ENCODE measurements at places on chromosomes 7 and 10. TPM values are rescaled to one million over a fixed set of nuclear protein-coding genes. Genes with fewer than 3 reads are reported as not detected.

DNA sequence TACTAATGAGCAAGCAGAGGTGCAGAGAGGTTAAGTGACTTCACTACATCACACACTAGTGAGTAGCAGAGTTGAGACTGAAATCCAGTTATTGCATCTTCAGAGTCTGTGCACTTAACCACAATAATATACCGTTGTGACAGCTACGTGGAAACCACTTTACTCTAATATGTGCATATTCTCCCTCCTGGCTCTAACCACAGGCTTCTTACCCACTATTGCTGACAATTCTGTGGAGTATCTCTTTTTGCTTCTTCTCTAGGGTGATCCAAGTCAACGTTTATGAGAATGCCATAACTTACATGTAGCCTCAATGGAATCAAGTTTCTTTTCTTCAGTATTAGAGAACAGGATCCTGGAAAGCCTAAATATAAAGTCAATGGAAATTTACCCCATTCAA, 64.2 kb upstream of the MEOX2 start:
- no peak for DNase-seq

DNA sequence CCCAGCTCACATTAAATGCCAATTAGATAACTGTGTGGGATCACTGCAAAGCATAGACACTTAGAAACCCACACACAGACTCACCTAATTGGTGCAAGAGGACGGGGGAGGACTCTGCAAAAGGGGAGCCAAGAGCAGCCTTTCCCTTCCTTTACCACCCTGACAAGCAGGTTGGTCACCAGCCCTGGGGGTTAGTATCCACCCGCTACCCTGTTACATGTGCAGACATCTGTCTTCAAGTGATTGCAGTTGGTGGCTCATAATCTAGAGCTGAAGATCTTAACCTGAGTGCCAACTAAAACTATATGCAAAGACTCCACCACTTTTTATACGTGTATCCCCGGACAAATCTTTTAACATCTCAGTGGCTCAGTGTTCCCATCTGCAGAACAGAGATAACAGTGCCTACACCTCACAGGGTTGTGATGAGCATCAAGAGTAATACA, 56.9 kb downstream of the SORBS1 start:
- DNase-seq: no peak

DNA sequence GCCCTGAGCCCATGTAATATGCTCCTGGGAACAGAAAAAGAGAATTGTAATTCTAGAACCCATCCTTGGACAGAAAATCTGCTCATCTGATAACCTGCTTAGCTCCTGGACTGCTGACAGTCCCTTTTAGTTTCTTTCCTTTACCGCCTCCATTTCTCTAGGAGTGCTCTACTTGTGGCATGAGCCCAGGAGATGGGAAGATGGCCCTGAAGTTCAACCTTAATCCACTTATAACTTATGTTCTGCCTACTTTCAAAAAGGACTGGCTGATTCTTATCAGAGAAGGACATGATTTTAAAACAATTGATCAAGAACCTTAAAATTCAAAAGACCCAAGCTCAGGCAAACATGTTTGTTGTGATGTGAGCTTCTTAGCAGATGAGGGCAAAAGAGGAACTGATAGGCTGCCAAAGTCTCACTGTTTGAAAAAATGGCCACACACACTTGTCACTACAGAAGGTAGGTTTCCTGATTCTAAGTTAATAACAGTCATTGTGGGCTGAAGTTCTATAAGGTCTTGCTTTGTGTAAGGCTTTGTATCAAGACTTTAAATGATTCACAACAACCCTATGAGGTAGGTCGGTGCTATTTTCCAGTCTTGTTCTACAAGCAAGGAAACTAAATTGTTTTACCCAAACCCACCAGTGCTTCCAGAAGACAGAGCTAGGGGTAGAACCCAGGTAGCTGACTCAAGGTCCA, 94.3 kb upstream of the AFAP1L2 start:
- no peak for DNase-seq

DNA sequence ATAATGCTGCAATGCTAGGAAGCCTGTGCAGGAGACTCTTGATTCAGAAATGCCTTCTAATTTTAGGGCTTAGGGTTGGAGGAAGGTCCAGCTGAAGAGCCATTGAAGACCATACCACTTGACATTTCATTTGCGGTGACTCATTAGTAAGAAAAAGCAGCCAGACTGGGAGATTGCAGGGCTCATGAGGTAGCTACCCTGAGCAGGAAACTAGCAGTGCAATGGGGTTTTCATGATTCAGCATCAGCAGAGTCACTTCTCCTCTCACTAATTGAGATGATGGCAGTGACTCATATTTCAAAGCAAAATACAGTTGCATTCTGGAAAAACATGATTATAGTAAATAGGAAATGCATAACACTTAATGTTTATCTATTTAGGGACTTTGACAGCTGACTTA, 434.1 kb downstream of the DNAJB9 start:
- DNase-seq: no peak

GRCh38 chr10:50419091-50419490, 167.8 kb upstream of the ASAH2 start:
- no peak for DNase-seq

DNA sequence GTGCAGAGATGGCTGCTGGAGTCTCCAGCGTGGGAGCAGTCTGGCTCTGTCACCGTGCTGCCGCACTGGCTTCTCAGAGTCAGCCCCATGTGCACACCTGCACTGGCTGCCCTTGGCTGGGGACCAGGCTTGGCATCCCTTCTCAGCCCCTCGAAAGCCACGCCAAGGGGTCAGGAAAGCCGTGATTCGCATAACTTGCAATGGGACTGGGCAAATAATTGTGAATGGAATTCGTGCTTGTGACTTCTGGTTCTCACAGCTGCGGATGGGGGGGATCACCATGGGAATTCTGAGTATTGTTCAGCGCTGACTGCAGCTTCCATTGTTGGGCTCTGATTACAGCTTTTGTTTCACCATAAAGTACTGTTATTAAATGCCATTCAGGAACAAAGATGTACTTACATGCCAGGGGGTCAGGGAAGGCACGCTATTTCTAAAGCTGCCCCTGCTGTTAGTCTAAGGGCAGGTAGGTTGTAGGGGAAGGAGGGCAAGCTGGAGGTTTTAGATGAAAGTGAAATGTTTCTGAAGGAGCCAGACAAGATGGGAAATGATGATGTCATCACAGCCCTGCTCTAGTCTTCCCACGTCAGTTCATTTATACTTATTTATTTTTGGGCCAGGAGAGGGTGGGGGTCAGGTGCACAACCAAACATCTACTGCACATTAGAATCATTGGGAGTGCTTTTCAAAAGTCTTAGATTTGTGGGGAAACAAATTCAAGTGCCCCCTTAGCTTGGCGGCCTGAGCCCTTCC, 5.8 kb upstream of the PLEKHA1 start:
- DNase-seq: no peak

GRCh38 chr10:104252368-104252767, 2.3 kb upstream of the GSTO1 start:
- no peak for DNase-seq

GRCh38 chr10:18498998-18499397, 152.4 kb downstream of the NSUN6 start:
- DNase-seq: no peak

GRCh38 chr10:122767621-122768388, 68.2 kb upstream of the C10orf120 start:
- DNase-seq: no peak

DNA sequence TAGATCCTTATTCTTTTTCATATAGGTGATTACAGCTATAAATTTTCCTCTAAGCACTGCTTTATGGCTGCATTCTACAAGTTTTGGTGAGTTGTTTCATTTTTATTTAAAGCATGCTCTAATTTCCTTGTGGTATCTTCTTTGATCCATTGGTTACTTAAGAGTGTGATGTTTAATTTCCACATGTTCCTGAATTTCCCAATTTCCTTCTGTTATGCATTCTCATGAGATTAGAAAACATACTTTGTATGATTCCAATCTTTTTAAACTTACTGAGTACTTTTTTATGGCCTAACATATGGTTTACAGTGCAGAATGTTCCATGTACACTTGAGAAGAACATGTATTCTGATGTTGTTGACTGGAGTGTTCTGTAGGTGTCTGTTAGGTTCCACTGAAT, 53.4 kb downstream of the MYL10 start:
- no peak for DNase-seq

- DNase-seq: no peak
Measured at GRCh38 chr7:38873433-38873832, 35.6 kb downstream of the VPS41 start.

DNA sequence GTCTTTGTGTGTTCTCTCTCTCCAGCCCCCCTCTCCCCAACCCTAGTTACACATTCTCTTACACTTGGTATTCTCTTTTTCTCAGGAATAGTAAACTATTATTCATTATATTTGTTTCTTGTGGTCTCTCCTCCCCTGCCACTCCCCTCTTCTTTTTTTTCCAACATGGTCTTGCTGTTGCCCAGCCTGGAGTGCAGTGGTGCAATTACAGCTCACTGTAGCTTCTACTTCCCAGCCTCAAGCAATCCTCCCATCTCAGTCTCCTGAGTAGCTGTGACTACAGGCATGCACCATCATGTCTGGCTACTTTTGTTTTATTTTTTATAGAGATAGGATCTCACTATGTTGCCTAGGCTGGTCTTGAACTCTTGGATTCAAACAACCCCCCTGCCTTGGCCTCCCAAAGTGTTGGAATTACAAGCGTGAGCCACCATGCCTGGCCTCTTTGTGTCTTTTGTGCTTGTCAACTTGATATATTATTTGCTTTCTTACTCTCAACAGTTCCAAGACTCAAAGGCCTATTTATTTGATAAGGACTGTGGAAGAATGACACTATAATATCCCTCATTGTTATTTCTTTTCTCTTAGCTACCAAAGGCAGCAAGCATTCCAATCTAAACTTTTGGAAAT, 66.9 kb downstream of the MLLT10 start:
- no peak for DNase-seq

DNA sequence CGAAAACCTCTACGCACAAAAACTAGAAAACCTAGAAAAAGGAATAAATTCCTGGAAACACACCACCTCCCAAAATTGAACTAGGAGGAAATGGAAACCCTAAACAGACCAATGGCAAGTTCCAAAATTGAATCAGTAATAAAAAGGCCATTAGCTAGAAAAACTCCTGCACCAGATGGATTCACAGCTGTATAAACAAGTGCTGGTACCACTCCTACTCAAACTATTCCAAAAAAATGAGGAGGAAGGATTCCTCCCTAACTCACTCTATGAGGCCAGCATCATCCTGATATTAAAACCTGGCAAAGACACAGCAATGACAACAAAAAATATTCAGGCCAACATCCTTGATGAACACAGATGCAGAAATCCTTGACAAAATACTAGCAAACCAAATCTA, 228.2 kb downstream of the CHRM2 start:
- no peak for DNase-seq

DNA sequence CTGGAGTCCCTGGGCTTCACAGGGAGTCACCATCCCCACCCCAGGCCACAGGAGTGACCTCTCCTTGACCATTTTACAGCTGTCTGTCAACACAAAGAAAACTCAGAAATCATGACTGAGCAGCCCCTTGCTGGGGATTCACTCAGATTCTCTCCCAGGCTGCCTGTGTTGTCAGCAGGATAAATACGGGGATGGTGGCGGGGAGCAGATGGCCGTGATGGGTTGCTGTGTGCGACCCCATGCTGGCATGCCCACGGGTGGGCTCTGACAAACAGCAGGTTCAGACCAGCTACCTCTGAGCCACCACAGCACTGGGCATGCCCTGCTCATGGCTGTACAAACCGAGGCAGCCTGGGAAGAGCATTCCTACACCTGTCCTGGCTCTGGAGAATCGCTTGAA, 136.1 kb downstream of the SLIT1 start:
- peak; percentile 1 for DNase-seq

DNA sequence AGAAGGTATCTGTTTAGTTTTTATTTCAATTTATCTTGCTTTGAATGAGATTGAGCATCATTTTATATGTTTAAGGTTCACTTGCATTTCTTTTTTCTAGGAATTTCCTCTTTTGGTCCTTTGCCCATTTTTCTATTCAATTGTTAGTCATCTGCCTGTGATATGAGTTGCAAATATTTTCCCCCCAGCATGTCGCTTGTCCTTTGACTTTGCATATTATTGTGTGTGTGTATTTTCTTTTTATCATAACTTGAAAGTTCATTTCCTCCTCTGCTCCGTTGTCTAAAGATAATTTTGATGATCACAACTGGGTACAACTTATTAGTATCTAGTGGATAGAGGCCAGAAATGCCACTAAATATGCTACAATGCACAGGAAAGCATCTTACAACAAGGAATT, 132.7 kb upstream of the MDFIC start:
- DNase-seq: no peak

DNA sequence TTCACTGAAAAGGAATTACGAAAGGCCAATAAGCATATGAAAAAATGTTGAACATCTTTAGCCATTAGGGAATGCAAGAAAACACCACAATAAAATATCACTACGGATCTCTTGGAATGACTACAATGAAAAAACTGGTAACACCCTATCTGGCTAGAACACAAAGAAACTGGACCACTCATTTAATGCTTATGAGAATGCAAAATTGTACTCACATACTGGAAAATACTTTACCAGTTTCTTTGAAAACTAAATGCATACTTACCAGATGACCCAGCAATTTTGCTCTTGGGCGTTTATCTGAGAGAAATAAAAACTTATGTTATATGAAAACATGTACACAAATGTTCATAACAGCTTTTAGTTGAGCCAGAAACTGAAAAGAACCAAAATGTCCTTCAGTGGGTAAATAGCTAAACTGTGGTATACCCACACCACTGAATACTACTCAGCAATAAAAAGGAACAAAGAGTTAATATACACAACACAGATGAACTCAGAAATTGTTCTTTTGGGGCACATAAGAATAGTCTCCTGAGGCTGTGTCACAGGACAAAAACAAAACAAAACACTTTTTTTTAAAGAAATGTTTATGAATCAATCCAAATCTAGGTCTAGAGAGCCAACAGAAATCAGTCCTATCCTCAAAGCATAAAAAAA, 23.5 kb downstream of the CNOT4 start:
- no peak for DNase-seq

- no peak for DNase-seq
Measured at GRCh38 chr7:25857376-25858067, 294.5 kb upstream of the NFE2L3 start.

SDHAF3 gene
- 17.0 TPM for total RNA-seq

PRF1 gene
- 1,157 TPM for total RNA-seq

CDNF gene
- 1.0 TPM for total RNA-seq

AKR1D1 gene
- not detected for total RNA-seq

NACAD gene
- total RNA-seq: 1.1 TPM

KCND2 gene
- total RNA-seq: not detected

HABP2 gene
- not detected for total RNA-seq
